Stimulated activated CD4-positive, alpha-beta T cell treated with anti-CD3 and anti-CD28 coated beads, Interleukin-12 subunit alpha, Interleukin-12 subunit beta, amount 100 ng/mL, for 24 hours (primary cell): ENCODE measurements at places on chromosomes 3 and 15.

DNA sequence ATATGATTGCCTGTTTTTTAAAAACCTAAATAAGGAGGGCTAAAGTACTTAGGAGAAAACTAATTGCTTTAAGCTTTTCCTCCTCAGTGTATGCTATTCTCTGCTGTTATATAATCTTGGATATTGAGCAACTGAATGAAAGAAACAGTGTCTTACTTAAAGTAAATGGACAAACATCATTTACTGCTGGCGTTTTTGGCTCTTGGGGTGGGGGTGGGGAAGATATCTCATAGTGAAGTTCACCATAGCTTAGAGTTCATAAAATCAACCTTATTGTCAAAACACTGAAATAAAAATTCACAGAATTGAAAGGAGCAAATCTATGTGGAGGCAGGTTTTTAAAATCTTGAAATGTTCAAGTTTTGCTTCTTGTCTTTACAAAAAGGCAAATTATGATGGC lies 256.4 kb upstream of the SOX2 start:
- DNase-seq: no peak

DNA sequence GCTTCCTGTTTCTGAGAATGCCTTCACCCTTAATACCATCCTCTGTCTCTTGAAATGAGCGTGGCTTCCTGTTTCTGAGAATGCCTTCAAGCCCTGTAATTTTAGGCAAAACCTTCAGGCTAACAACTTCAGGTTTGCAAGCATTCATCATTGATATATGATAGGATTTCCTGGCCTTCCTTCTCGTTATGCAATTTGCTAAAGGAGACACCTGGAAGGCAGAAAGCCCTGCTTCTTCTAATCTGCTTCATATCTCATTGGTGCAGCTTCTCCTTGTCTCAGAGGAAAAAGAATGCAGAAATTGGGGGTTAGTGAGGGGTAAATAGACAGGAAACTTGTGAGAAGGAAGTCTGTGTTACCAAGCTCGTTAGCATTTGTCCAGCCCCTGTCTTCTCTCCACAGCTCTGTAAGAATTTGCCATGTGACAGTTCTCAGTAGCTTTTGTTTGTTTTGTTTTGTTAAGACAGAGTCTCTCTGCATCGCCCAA lies 7.3 kb downstream of the ARL6IP5 start:
- DNase-seq: no peak

DNA sequence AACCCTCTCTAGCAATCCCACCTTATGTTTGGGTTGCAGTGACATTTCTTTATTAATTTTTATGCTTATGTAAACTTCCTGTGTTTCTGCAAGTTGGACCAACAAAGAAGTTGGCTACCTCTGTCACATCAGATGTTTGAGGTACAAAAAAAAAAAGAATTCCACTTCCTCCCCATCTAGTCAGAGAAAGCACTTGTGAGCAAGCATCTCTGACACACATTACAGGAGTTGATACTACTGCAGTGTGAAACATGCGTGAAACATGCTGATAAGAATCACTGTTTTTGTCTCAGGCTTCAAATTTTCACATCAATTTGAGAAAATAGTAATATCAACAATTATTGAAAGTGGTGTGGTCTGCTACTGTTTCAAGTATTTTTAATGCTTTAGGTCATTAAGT lies 1.3 kb downstream of the SCAANT1 start:
- DNase-seq: no peak

- DNase-seq: no peak
Measured at GRCh38 chr3:182906036-182906435, 74.3 kb downstream of the DCUN1D1 start.

DNA sequence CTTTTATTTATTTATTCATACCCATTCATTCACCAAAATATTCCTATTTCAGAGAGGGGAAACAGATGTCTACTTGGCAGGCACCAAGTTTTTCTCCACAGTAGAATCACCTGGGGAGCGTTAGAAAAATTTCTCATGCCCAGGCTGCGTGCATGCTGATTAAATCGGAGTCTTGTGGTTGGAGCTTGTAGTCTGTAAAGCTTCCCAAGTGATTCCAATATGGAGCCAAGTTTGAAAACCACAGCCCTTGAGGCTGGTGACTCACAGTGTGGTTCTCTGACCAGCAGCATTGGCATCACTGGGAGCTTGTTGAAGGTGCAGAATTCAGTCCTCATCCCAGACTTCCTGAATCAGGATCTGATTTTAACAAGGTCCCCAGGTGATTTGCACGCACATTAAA lies 49.7 kb downstream of the PDHB start:
- DNase-seq: no peak

DNA sequence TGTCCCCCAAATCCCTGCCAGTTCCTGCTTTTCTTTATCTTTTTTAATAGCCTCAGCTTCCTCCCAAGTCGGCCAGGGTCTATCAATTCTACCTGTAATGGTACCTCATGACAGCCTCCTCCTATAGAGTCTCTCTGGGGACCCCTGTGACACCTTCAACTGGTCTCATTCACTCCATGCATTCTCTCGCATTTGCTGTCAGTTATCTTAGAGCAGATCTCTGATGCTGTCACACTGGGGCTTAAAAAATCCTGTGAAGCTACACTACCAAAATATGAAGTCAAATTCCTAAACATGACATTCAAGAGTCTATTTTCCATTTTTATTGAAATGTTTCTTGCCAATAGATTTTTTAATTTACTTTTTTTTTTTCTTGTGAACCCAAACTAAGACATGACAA lies 5.5 kb downstream of the VPS39 start:
- no peak for DNase-seq

GRCh38 chr3:131067983-131068382 lies 41.3 kb downstream of the NEK11 start:
- no peak for DNase-seq

GRCh38 chr3:139465636-139466035 lies 10.7 kb downstream of the RBP2 start:
- DNase-seq: no peak

DNA sequence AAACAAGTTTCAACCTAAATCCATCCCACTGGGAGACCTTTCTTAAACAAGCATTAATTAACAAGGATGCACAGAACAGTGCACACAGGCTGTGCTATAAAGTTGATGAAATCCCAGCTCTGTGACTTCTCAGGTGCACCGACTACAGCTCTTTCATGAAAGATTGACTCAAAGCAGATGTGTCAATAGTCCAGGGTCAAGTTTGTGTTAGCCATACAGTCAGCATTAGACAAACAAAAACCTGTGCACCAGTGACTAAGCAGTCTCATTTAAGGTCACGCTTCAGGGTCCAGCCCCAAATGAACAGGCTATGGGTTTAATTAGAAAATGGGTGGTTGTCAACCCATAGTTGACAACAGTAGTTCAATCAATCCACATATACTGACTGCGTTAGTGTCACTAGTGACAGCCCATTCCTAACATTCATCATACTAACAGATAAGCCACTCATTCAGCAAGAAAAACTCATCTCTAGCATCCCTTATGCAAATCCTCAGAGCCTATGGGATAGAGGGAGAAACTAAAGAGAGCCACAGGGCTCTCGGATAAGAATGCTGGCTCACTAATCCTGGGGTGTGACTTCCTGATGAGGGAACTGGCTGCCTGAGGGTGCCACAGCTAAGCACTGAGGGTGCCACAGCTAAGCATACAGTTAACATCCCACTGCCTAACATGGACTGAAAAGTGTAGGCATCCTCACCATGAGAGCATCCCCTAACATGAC lies 84.1 kb downstream of the WNT5A start:
- DNase-seq: no peak

- no peak for DNase-seq
Measured at GRCh38 chr3:114496021-114496434, 202.2 kb downstream of the TIGIT start.

- DNase-seq: no peak
Measured at GRCh38 chr3:106241593-106241992, 372.8 kb upstream of the CBLB start.

- no peak for DNase-seq
Measured at GRCh38 chr15:73303636-73304035, 65.1 kb downstream of the HCN4 start.

- no peak for DNase-seq
Measured at GRCh38 chr3:45987368-45988291, 8.0 kb downstream of the FYCO1 start.

DNA sequence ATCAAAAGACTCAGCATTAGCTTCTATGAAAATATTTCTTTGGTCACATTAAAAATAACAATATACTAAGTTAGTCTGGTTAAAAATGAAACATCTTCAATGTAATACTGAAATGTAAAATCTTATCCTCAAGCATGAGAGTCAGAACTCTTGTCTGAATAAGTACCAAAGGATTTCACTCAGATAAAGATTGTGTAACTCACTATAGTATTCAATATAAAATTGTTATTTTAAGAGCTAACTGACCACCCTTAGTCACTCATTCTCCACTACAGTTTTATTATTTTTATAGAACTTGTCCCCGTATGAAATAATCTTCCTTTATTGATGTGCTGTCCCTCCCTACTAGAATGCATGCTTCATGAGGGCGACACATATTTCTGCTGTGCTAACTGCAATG lies 426.3 kb downstream of the MECOM start:
- no peak for DNase-seq

- no peak for DNase-seq
Measured at GRCh38 chr3:114623420-114624046, 329.7 kb downstream of the TIGIT start.

DNA sequence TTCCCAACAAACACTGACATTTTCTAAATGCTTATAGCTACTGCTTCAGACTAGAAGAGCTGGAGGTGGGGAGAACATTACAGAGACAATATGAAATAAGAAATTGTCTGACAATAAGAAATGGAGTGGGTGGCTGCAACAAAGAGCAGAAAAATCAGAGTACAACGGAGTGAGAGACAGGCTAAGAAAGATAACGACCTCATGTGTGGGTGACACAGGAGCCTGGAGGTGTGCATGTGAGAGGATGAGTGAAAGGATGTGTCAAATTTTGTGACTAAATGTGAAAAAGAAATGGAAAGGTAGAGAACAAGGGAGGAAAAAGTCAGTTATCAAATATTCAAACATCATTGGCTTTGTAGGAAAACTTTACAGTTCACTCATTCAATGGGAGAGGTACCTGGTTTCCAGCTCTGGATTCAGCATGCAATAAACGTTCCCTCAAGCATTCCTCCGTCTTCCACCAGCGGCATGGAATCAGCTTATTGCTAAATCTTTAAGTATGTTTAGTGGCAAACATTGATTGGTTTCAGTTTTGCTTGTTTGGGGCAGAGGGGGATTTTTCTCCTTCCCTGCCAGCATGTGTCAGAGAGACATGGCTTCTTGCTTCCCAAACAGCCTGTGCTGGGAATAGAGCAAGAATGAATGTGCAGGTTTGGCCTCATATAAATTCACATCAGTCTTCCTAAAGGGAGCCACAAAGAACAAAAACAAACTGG lies 103.8 kb upstream of the CHRM5 start:
- no peak for DNase-seq

DNA sequence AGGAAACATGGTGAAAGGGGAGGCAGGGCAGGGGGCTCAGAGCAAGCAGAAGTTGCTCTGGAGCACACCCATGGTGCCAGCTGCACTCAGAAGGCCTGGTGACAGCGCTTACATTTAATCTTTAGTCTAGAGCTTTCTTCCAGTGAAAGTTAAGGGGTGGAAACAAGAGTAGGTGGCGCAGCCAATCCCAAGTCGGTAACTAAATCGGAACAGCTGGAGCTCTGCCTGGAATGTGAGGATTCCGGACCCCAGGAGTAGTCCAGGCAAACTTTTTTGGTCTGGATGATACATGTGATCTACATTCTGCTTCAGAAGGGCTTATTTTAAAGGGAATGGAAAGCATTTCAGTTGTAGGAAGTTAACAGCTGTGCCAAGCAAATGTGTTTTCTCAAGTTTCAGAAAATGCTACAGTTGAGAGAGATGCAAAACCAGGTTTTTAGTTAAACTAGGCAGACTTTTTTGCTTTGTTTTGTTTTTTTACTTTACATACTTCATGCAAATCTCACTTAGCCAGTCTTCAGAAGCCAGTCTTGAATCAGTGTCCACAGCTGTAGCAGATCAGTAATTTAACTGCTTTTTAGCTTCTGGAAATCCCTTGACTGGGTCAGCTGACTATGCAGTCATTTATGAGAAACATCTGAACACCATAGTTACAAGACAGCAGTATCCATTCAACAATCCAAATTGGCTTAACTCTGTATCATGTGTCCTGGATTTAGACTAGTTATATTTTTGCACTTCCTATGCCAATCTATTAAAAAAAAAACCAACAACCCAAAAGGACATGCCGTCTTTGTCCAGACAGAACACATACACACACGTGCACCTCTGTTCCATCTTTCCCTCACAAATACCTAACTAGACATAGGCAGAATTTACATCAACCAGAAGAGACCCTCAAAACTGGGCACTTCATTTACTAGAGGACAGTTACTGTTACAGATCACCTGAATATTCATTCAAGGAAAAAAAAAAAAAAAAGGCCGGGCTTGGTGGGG lies 33.2 kb downstream of the ZNF106 start:
- no peak for DNase-seq

GRCh38 chr3:10420745-10421475 lies 84.5 kb downstream of the ATP2B2 start:
- DNase-seq: no peak

- DNase-seq: no peak
Measured at GRCh38 chr15:81268881-81269601, 54.9 kb downstream of the STARD5 start.

DNA sequence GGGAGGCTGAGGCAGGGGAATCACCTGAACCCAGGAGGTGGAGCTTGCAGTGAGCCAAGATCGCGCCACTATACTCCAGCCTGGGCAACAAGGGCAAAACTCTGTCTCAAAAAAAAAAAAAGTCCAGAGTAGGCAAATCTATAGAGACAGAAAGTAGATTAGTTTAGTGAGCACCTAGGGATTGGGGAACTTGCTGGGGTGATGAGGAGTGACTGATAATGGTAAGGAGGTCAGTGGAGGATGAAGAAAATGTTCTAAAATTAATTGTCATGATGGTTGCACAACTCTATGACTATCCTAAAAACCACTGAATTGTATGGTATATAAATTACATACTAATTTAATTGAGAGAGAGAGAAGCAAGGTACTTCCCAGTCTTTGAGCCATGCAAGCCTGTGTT lies 27.8 kb upstream of the LYZL4 start:
- no peak for DNase-seq

GRCh38 chr3:82942041-82942440 lies 1180.6 kb upstream of the GBE1 start:
- DNase-seq: no peak

DNA sequence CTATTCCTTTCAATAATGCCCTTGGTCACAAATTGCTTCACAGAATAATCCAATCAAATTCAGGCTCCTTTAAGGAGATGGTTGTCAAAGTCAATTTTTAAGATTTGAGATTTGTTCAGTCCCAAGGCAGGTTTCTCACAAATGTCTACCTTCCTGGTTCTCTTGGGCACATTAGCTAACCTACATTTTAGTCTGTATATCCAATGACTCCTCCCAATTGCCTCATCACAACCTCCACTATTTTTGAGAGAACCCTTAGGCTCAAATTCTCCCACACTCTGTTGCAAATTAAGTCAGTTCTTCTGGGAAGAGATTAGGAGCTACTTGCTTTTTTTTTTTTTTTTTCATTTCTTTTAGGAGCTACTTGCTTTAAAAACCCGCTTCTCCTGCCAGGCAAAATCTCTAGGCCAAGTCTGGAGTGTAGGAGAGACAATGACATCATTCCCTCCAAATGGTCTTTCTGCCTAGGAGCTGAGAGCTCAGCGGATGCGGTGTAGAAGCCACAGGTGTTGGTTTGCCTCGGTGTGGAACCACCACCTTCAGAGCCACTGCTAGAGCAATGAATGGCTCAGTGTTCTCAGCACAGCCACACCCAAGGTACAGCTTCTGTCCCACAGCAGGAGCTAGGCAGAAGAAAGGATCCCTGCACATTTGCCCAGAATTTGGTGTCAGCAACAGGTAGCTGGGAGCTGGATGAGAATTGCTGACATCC lies 10.0 kb upstream of the INO80 start:
- no peak for DNase-seq

- DNase-seq: no peak
Measured at GRCh38 chr3:42864321-42864950, 11.2 kb downstream of the CYP8B1 start.
